ENCODE measurements at places on chromosomes 12 and 14.

GRCh38 chr14:101082436-101083384, 179.2 kb upstream of the RTL1 start:
- DNase-seq = no peak

- no peak for DNase-seq
These were observed 525 bp upstream of the GPR68 start for GRCh38 chr14:91245029-91245428.

DNA sequence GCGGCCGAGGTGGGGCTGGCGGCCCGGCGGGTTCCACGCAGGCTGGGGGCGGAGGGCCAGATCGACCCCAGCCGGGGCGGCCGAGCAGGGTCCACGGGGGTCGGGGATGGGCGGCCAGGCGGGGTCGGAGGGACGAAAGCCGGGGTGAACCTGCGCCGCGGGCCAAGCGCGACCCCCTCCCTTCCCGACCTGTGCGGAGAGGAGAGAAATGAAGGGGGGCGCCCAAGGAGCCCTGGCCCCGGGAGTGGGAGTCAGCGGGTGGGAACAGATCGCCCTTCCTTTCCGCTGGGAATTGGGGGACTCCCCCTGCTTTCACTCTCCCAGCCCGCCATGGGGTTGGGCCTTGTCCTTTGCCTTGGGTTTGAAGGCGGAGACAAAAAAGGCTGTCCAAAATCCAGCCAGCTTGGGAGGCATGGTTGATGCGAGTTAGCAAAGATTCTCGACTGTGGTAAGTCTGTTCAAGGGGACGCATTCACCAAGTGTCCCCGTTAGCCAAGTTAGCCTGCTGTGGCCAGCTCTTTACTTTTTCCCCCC, 559 bp upstream of the CKAP4 start:
- DNase-seq = no peak

DNA sequence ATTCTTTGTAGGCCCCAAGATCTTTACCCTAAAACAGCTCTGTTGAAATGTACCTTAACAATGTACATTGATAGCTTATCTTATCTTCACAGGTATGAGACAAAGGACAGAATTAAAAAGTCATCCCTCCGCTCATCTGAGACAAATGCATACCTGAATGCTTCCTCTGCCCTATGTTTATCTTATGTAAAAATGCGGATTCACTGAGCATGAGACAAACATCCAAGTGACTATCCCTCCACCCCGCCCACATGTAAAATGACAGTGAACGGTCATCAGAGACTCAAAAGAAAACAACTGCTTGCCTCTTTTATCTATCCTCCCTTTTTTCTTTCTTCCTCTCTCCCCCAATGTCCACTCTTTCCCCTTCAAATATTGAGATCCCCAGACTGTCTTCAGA, 37.2 kb upstream of the ZNF740 start:
- no peak for DNase-seq

All from cortex of kidney (tissue), 1 donor.